Immature natural killer cell (primary cell): ENCODE measurements at places on chromosomes 11 and 22. TPM values are rescaled to one million over a fixed set of nuclear protein-coding genes. Genes with fewer than 3 reads are reported as not detected.

The MMP27 gene
- polyA plus RNA-seq: not detected

The SEPTIN3 gene
- polyA plus RNA-seq: not detected

The C11orf65 gene
- polyA plus RNA-seq: 0.37 TPM

The SLN gene
- polyA plus RNA-seq: not detected

The RAPSN gene
- polyA plus RNA-seq: not detected

- H3K27me3 ChIP-seq: peaks cover 19% of the 10 kb centered on the region
- no peak for DNase-seq
- H3K36me3 ChIP-seq: no peaks in the 10 kb centered on the region
- H3K4me1 ChIP-seq: no peaks in the 10 kb centered on the region
Observed at GRCh38 chr11:34667810-34668582, 47.1 kb downstream of the EHF start.

DNA sequence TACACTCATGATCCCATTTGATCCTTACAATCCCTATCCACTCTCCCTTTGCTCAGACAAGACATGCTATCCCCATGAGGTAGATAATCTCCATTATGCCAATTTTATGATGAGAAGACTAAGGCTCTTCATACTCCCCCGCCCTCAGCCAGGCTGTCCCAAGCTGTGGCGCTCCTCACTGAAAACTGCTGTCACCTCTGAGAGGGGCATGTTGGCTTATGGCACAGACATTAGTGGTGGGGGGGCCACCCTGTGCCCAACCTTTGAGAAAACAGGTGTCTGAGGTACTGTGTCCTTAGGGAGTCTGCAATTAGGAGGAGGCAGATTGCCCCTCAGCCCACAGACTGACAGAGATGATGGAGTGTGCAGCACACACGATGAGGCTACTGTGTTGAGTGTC is 2.4 kb downstream of the DDTL start:
- H3K27ac ChIP-seq: no peak overlapping the region
- H3K27me3 ChIP-seq: no peaks in the 10 kb centered on the region
- peaks cover 6% of the 10 kb centered on the region for H3K36me3 ChIP-seq
- no peak for DNase-seq

DNA sequence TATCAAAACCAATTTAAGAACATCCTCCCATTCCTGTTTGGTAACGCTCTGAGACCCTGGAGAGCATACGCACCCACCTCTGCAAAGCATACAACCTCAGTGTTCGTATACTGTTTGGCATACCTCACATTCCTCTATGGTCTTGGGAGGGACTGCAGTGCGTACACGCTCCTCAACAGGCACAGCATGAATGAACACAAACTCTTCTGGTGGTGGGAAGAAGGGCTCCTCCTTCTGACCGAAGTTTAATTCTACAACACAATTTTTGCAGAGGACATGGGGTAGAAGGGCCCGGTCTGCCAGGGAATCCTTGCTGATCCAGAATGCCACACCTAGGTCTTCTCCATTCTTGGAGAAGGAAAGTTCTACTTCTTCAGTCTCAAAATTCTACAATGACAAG is 5.3 kb downstream of the HNRNPUL2 start:
- DNase-seq: no peak
- peaks cover 3% of the 10 kb centered on the region for H3K27me3 ChIP-seq
- H3K27ac ChIP-seq: no peak overlapping the region
- H3K4me1 ChIP-seq: peaks cover 57% of the 10 kb centered on the region
- H3K36me3 ChIP-seq: peaks cover 62% of the 10 kb centered on the region
- H3K4me3 ChIP-seq: no peak overlapping the region

DNA sequence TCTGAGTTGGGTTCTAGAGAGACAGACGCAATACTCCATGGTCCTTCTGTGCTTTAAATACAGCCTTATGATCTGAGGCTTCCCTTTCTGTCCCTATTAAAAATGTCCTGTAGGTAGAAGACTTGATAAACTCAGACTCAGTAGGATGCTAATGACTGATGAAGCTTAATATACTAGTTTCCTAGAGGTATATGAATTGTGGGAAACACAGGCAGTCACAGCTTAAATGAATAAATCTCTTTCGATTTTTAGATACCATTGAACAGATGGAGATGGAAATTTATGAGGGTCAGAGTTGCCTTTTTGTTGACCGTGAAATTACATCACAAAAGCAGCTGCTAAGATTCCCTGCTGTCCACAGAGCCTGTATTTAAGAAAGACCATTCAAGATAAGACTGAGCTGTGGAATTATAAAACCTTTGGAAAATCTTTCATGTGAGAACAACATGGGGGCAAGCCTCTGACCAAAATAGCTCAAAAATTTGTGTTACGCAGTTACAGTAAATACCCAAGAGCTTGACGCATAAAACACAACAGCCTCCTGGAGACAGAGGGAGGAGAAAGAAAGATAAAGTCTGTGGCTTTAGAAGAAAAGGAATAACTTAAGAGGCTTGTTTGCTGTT is 172.3 kb downstream of the AASDHPPT start:
- H3K27me3 ChIP-seq: no peaks in the 10 kb centered on the region
- no peak for DNase-seq
- no peaks in the 10 kb centered on the region for H3K4me1 ChIP-seq
- H3K27ac ChIP-seq: no peak overlapping the region
- no peak overlapping the region for H3K4me3 ChIP-seq
- no peaks in the 10 kb centered on the region for H3K36me3 ChIP-seq

GRCh38 chr11:37812281-37812880 is 1214.3 kb upstream of the RAG2 start:
- no peak overlapping the region for H3K27ac ChIP-seq
- H3K27me3 ChIP-seq: no peaks in the 10 kb centered on the region
- DNase-seq: no peak
- no peaks in the 10 kb centered on the region for H3K4me1 ChIP-seq
- no peaks in the 10 kb centered on the region for H3K36me3 ChIP-seq
